Astrocyte of the spinal cord (primary cell): ENCODE measurements at places on chromosomes 7 and 10.

DNA sequence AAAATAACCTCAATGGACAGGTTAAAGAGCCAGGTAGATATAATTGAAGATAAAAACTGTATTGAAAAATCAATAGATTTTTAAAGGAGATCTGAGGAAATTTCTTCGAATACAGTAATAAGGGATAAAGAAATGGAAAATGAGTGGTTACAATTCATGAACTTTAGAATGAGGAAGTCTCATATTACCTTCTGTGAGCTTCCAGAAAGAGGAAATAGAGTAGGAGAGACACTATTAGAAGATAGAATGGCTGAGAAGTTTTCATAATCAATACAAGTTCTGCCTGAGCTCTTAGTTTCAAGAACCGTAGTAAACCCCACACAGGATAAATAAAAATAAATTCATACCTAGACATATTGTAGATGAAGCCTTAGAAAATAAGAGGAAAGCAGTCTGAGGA is 11.5 kb downstream of the SDK1 start:
- DNase-seq = no peak

- no peak for DNase-seq
Observed at GRCh38 chr10:35059481-35059880, 30.7 kb downstream of the CUL2 start.

GRCh38 chr10:91307489-91307888 is 87.0 kb downstream of the PCGF5 start:
- DNase-seq = no peak

- no peak for DNase-seq
Observed at GRCh38 chr7:131603932-131604331, 47.5 kb upstream of the PODXL start.
